Fibroblast of villous mesenchyme (primary cell): ENCODE measurements at places on chromosomes 2 and 18.

DNA sequence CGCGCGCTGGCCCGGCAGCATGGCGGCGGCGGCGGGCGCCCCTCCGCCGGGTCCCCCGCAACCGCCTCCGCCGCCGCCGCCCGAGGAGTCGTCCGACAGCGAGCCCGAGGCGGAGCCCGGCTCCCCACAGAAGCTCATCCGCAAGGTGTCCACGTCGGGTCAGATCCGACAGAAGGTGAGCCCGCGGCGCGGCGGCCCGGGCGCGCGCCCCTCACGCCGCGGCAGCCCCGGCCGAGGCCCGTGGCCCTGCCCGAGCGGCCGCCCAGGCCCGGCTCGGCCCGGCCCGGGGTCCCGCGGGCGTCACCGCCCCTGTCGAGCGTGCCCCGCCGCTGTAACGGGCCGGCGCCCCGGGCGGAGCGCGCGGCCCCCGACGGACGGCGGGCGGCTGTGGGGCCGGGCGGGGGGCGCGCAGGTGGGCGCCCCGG is 218 bp downstream of the DGKD start:
- no peak for DNase-seq

DNA sequence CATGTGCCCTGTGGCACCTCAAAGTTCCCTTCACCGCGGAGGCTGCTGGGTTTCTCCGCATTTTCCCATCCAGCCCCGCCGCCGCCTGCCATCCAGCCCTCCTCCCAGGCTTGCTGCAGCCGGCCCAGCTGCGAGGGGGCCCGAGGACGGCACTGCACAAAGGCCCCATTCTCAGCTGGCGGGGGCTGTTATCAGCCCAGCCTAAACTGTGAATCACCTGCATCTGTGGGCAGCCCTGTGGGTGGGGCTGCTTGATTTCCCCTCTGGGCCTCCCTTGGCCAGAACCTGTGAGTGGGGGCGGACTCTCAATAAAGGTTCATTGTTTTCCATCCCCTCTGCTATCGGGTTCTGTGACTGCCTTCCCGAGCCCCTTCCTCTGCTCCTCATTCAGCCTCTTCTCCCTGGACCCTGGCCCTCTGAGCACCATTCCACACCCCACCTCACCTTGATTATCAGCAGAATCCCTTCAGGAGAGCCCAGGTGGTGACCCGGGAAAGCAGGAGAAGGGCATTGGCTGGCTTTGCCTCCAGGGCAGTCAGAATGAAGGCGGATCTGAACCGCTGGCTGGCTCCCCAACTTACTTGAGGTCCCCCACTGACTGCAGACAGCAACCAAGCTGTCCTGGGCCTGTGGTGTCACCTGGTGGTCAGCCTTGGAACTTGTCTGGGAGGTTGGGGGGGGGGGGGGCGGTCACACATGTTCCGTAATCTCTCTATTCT is 204.5 kb downstream of the ZFP36L2 start:
- no peak for DNase-seq

DNA sequence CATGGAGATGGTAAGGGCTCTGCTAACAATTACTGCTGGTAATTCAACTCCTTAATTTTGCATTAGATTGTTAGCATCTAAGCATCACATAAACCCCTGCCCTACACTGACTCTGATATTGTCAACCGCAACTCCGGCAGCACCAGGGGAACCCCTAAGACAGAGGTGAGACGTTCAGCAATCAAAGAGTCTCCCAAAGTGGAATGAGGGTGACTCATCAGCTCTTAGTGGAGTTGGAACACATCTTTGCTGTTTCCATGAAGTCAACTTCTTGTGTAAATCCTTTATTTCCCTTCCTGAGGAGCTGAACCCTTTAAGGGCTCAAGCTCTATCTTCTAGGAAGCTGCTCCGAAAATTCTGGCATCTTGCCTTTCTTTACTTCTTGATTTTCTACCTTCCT is 52.1 kb downstream of the ABCG8 start:
- peak; percentile 40 for DNase-seq

DNA sequence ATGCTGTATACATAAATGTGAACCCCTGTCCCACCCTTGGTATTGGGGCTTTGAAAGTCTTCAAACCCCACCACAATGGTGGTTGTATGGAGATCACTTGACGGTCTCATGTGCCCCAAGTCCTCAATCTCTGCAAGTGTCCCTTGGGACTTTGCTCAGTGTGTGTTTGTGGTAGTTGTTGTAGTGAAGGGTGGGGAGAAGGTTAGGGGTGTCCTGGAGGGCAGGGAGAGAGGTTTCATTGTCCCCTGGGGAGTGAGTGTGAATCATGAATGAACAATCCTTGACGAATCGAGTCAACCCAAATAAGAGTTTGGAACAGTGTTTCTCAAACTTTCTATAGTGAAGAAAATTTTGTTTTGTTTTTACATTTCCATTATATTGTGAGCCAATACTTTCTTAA is 28.1 kb downstream of the COL4A3 start:
- DNase-seq, result no peak
